HS-27A (cell line): ENCODE measurements at places on chromosomes 5 and 9.
A peak's percentile ranks its signal among the peaks of the same experiment; 100 is the strongest.

DNA sequence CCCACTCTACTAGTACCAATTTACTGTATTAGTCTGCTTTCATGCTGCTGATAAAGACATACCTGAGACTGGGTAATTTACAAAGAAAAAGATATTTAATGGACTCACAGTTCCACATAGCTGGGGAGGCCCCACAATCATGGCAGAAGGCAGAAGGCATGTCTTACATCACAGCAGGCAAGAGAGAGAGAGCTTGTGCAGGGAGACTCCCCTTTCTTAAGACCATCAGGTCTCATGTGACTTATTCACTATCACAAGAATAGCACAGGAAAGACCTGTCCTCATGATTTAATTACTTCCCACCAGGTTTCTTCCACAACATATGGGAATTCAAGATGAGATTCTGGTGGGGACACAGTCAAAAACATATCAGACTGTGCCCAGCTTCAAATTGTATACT, 11.5 kb downstream of the UGT3A1 start:
- no peak for DNase-seq

- no peak for DNase-seq
Measured at GRCh38 chr5:28286566-28286965, 1248.2 kb upstream of the CDH9 start.

DNA sequence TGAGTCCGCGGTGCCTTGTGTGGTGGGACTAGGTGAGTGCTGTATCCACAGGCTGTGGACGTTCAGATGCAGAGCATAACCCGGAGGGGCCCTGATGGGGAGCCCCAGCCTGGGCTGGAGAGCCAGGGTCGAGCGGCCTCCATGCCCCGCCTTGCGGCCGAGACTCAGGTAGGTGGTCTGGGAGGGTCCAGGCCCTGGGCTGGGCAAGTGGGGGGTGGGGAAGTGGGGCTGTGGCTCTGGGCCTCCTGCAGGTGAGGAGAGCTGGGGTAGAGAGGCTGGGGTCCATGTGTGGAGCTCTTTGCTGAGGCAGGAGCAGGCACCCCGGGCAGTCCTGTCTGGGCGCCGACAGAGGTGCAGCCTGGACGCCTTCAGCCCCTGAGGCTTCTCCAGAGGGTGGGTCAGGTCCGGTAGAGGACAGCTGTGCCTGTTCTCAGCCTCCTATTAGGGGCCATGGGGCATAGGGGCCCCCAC, 241.1 kb downstream of the CACNA1B start:
- no peak for DNase-seq

DNA sequence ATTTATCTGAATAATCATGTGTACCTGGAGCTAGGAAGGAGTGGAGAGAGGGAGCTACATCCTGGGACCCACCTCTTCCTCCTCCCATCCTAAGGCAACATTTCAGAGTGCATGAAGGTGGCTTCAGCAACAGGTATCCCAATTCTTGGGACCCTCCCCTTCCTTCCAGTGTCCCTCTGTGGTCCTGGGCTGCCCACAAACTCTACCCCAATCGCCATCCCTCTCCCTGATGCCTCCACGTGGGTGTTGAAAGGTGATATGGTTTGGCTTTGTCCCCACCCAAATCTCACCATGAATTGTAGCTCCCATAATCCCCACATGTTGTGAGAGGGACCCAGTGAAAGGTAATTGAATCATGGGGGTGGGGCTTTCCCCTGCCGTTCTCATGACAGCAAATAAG, 121.4 kb downstream of the MED10 start:
- no peak for DNase-seq

- no peak for DNase-seq
Measured at GRCh38 chr9:14911046-14911445, 818 bp upstream of the FREM1 start.

GRCh38 chr5:116652903-116653302, 78.3 kb upstream of the SEMA6A start:
- no peak for DNase-seq

DNA sequence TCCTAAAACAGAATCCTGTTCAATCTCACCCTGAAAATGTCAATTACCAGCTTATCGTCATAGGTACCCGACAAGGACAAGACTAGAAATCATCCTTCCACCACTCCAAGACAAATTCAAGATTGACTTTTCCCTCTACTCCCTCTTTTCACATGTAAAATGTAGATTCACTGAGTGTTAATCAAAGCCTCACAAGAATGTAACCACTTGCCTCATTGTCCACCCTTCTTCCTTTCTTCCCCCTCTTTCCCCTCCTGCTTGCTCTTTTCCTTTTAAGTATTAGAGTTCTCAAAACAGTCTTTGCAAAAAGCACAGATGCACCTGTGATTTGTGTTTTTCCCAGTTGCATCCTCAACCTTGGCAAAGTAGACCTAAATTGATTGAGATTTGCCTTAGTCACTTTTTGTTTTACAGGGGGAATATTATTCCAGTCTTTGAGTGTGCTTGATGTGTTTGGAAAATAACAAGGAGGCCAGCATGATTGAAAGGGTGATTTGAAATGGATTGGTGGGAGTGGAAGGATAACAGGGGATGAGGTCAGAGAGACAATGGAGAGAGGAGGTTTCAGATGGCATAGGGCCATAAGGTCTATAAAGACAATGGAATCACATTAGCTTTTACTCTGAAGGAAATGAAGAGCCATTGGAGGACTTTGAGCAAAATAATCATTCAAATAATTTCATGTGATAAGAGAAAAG, 231.3 kb upstream of the TYRP1 start:
- no peak for DNase-seq

- no peak for DNase-seq
Measured at GRCh38 chr9:137390553-137391410, 32.2 kb downstream of the EXD3 start.

DNA sequence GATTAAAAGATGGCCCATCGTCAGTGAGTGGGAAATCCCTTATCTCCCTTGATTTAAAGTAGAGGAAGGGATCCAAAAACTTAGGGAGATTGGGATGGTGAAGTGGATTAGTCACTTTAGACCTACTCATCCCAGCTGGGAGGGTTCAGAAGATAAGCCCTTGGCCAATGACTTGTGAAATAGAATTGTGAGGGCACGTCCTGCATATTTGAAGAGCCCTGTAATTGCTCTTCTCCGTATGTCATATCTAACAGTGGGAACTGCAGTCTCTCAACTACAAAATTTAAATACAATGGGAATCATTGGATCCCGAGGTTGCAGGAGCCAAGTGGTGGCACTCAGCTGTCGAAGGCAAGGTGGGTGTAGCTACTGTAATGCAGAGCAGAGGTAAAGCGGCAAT, 65.4 kb upstream of the C9orf72 start:
- DNase-seq: no peak

DNA sequence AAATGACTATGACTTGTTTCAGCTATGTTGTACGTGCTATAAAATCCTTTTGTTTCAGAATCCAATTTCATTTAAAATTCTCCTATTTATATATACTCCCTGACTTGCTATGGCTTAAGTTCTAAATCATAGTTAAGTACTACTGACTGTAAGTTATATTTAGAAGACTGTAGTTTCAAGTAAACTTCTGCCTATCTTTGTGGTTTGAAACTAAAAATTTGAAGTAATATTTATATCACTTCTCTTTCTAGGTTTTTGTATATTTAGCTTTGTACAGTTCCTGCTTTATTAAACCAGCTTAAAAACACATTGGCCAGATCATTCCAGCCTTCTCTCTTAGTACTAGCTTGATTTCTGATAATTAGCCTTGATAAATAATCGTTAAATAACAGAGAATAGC, 196.3 kb downstream of the MLLT3 start:
- DNase-seq: no peak

DNA sequence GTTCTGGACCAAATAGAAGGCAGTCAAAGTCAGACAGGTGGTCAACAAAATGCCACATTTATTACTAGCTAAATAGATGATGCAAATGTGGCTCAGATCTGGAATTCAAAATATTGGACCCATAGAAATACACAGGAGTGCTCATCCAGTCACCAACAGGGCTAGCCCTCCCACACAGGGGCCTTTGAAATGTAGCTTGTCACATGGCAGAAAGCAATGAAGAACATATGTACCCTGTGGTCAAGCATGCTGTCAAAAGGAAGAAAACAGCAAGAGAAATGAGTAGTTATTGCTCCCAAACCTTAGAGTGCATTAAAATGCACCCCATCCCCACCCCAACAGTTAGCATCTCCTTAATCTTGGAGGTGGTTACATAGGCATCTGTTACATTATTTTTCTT, 20.9 kb upstream of the CCDC112 start:
- DNase-seq: no peak

GRCh38 chr5:93717162-93717561, 24.2 kb downstream of the POU5F2 start:
- DNase-seq: peak; percentile 36

DNA sequence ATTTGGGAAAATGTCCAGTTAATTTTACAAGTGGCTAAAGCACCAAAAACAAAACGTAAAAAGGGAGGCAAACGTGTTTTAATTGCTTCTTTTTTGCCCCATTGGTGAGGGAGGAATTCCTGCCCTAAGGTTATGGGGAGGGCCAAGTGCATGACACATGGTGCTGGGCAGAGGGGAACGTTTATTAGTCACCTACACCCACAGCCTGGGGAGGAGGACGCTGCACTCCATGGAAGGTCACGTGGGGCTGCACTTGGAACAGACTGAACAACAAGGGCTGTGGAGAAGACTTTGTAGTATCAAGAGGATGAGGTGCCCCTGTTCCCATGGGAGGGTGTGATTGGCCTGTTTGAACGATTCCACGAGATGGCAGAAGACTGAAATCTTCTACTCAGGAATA, 13.7 kb upstream of the ADAMTS16 start:
- DNase-seq: peak; percentile 33

- DNase-seq: no peak
Measured at GRCh38 chr5:176382721-176383120, 5.7 kb downstream of the NOP16 start.

GRCh38 chr5:107425541-107426031, 245.2 kb downstream of the EFNA5 start:
- DNase-seq: peak; percentile 59

DNA sequence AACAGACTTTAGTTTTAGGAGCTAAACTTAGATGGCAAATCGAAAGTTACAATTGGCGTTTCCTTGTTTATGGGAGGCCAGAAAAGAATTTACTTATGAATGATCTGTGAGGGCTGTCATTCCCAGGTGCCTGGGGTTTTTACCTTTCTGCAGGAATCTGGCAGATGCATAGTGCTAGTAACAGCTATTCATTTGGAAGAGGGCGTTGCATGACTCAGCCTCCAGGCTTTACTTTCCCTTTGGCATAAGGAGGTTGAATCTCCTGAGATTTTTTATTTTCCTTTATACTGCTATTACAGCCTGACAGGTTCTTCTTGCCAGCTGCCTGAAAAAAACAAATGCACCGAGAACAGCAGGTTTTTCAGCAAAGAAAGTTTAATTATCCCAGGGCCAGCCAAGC, 30.0 kb downstream of the CARD6 start:
- DNase-seq: no peak

GRCh38 chr9:129478461-129478860, 142.4 kb downstream of the C9orf50 start:
- no peak for DNase-seq

DNA sequence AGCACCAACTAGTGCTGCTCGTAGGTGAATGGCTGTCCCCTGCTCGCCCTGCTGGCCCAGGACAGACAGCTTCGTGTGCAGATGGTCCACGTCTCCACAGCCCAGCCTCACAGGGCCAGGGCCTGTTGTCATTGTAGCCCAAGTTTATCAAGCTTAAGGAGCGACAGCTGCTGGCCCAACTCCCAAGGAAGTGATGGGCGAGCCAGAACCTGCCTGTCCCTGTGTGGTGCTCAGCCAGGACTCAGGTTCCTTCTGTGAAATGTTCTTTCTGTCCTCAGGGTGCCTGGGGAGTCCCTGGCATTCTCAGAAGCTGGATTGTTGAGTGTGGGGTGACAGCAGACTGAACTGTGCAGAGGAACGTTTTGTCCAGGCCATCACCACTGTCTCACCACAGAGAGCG, 16.4 kb downstream of the TRIP13 start:
- DNase-seq: no peak

GRCh38 chr5:150628936-150629485, 11.4 kb upstream of the SYNPO start:
- no peak for DNase-seq

GRCh38 chr9:134863941-134864820, 16.4 kb upstream of the FCN2 start:
- DNase-seq: no peak

DNA sequence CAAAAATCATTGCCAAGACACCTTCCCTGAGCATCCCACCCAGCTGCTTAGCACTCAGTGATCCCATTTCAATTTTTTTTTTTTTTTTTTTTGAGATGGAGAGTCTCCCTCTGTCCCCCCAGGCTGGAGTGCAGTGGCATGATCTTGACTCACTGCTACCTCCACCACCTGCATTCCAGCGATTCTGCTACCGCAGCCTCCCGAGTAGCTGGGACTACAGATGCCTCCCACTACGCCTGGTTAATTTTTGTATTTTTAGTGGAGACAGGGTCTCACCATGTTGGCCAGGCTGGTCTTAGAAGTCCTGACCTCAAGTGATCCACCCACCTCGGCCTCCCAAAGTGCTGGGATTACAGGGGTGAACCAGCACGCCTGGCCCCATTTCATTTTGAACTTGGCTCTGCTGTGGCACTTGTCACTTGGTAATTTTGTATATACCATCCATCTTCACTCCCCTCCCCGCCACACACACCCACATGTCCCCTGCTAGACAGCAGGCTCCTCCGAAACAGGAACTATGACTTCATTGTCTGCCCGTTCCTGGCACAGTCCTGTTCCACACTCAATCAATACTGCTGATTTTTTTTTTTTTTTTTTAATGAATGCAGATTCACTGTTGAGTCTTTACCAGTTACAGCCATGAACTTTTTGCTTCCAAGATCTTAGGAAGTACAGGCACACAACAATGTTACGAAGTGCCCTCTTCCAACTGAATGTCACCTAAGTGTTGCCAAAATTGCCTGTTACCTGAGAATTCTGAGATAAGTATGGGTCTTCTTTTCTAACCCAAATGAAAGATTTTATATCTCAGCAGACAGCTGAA, 17.3 kb upstream of the ZBTB34 start:
- no peak for DNase-seq

DNA sequence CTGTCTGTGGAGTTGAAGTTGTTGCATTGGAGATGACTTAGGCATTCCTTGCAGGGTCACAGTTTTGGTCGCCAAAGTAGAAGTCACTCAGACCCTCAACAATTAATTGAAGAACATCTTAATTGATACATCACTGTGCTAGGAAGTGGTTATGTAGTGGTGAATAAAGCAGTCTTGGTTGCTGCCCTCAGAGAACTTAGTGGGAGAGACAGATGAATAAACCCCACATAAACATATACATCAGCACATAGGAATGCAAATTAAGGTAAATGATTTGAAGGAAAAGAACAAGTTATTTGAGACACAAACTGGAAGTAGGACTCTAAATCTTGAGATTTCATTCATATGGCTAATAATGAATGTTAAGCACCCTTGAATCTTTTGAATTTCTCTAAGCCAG, 25.7 kb downstream of the FAM174A start:
- DNase-seq: no peak

- no peak for DNase-seq
Measured at GRCh38 chr9:89774858-89775370, 170.1 kb downstream of the GADD45G start.

GRCh38 chr9:132732326-132733259, 62.3 kb downstream of the GTF3C4 start:
- no peak for DNase-seq
